Skeletal muscle cell (primary cell): ENCODE measurements at places on chromosomes 4 and X.
A peak's percentile ranks its signal among the peaks of the same experiment; 100 is the strongest.

DNA sequence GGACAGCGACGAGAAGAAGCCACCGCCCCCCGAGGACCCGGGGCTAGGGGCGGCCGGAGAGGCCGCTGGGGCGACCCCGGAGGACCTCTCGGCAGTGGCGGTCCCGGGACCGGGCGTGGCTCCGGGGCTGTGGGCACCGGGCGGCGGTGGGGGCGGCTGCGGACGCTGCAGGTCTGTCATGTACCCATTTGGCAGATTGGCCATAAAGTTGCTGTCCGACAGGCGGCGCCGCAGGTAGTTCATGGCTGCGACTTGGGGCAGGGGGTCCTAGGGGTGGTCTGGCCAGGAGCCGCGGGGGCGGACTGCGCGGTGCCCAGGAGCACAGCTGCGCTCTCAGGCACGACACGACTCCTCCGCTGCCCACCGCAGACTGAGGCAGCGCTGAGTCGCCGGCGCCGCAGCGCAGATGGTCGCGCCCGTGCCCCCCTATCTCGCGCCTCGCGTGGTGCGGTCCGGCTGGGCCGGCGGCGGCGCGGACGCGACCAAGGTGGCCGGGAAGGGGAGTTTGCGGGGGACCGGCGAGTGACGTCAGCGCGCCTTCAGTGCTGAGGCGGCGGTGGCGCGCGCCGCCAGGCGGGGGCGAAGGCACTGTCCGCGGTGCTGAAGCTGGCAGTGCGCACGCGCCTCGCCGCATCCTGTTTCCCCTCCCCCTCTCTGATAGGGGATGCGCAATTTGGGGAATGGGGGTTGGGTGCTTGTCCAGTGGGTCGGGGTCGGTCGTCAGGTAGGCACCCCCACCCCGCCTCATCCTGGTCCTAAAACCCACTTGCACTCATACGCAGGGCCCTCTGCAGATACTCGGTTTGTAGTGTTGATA lies at the start of gene SYN1:
TSS of gene SYN1 (minus strand) at position 372 of the 817 bp plus-strand sequence. CDS start at position 243, 129 bp downstream.
- no peak for DNase-seq

- DNase-seq: no peak
These were observed 52.5 kb downstream of the LNX1 start for GRCh38 chr4:53538756-53539155.

GRCh38 chr4:26048378-26048882 lies 134.4 kb downstream of the SMIM20 start:
- DNase-seq: peak; percentile 81

DNA sequence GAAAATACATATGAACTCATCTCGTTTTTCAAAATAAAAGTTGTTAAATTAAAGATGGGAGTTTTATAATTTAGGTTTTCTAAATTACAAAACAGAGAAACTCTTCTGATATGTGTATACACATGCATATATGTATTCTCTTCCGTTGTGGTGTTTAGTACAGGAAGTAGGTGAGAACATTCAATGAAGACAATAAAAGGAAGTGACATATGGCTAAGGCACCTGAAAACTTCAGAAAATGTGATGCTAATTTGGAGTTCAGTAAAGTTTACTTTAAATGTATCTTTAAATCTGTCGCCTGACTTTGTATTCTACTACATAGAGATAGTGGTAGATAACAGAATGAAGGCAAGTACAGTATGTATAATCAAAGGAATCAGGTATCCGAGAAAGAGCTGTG lies 33.5 kb upstream of the ITM2A start:
- no peak for DNase-seq

- DNase-seq: peak; percentile 41
These were observed 34.5 kb upstream of the RAB33B start for GRCh38 chr4:139419388-139419914.

DNA sequence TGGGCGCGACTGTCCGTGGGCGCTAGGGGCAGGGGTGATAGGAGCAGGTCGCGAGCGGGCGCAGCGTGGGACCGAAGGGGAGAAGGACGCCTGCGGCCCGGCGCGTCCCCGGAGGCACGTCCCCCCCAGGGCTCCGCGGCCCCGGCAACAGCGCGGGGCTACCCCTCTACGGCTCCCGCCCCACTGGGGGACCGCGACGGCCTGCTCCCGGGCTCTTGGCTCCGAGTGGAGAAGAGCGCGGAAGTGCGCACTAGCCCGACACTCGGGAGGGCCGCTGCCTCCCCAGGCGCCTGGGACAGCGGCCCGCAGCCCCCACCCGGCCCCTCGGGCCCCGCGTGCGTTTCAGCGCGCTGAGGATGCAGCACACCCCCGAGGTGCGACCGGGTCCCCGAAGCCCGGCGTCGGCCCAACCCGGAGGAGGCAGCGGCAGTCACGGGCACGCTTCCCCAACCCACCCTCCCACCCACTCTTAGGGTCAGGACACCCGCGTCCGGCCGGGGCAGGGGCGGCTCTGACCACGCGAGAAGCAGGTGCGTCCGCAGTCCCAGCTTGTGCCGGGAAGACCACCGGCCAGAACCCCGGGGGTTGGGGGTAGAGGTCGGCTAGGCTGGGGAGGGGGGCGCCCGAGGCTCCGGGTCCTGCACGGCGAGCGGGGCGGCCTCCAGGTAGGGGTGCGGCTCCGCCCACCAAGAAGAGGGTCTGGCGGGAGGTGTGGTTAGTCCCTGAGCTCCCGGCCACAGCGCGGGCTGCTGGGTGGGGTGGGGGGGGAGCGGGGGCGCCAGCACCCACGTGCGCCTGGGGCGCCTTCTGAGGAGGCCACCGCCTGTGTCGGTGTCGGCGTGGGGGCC lies 18.5 kb upstream of the NAT8L start:
- DNase-seq: no peak

DNA sequence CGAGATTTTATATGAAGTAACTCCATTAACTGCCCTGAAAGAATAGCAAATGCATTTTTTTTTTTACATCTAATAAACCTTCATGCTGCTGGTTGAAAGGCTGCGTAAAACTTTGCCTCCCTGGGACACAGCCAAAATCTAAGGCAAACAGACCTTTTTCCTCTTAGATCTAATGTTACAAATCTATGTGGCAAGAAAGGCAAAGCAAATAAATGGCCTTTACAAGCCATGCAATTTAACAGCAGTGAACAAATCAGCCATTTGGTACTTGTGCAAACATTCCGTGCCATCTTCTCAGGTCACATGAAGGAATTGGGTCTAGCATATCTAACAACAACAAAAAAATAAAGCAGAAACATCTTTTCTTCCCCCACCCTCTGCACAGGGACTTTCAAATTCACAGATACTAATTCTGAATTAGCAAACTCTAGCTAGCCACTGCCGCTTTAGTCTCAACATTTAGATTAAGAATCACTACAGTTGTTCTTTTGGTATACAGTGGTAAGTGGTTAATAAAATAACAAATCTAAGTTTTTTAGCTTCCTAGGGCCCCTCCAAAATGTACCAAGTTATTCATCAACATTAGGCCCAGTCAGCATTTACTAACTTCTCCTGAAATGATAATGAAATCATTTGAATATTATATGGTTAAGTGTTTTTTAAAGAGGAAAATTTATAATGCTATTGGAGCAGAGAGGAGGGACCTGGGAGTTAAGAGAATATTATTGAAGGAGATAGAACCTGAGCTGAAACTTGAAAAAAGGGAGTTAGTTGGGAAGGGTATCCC lies 593.8 kb downstream of the SMARCA1 start:
- no peak for DNase-seq

DNA sequence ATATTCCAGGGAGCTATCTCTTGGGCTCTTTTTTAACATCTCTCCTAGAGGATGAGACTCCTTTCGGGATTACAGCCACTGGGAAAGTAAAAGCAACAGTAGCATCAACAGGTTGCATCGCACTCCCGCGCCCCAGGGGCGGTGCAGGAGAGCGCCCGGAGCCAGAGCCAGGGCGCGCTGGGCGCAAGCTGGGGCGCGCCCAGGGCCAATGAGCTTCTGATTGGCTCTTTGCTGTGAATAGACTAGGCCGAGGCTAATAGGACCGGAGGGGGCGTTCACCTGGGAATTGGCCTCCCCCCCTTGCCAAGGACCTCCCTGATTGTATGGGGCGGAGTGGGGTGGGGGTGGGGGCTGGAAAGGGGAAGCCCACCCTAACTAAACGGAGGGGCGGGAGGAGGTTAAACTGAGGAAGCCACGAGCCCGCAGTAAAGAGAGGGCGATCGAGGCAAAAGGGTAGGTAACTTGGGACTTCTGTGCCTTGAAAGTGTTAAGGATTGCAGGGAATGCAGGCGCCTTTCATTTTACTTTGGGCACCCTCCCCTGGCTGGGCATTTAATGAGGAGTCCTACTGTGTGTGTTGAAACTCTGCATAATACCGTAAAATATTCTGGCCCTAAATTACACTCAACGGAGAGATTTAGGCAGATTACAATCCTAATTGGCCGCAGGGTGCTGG lies 1.1 kb upstream of the ATOH1 start:
- no peak for DNase-seq
